ENCODE measurements at places on chromosomes 6 and 20.

DNA sequence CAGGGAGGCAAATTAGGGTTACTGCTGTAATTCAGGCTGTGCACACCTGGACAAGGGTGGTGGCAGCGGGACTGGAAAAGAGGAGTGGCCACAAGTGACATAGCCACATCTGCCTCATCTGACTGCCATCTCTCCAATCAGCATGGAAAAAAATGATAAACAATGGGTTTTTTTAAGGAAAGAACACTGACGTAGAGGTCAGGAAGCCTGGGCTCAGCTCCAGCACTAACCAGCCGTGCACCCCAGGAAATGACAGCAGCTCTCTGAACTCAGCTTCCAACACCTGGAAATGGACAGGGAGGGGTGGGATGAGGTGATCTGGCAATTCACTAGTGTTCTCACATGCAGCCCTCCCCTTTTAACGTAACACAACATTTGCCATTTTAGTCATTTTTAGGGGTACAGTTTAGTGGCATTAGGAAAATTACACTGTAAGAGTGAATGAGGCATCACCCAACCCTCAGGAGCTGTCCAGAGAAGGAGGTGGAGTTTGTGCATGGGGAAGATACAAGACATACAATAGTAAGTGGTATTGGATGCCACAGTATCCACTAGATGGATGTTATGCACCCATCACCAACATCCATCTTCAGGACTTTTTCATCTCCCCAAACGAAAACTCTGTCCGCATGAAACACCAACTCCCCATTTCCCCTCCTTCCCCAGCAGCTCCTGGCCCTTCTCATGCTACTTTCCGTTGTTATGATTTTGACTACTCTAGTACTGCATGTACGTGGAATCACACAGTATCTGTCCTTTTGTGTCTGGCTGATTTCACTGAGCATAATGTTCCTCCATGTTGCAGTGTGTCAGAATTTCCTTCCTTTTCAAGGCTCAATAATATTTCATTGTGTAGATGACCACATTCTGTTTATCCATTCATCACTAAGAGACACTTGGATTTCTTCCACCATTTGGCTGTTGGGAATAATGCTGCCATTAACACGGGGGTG lies 215.5 kb upstream of the ECI2 start:
- no peak for DNase-seq

GRCh38 chr6:41268478-41268877 lies 18.0 kb downstream of the TREM1 start:
- DNase-seq, result no peak

- DNase-seq, result no peak
These were observed 141.9 kb upstream of the EXOC2 start for GRCh38 chr6:834866-835265.

GRCh38 chr20:61604549-61604948 lies 352.5 kb downstream of the CDH4 start:
- DNase-seq, result no peak

- no peak for DNase-seq
These were observed 527.8 kb downstream of the RFPL4B start for GRCh38 chr6:112874881-112875280.

DNA sequence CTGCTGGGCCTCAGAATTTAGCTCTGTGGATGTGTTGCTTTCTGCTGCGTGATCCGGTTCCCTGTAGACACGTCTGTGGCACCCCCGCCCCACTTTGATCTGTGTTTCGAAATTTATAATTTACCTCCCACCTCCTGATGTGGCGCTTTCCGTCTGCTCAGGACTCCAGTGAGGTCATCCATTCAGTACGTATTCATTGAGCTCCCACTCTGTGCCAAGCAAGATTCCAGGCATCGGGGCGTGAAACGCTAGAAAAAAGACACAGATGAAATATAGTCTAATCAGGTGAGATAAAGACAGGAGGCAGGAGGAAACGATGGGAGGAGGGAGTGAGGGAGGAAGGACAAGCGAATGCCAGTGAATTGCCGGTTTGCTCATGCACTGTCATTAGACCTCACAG lies 431.9 kb upstream of the SULF2 start:
- DNase-seq, result no peak

- DNase-seq, result no peak
These were observed 8.6 kb upstream of the SERPINB6 start for GRCh38 chr6:2979819-2980464.

DNA sequence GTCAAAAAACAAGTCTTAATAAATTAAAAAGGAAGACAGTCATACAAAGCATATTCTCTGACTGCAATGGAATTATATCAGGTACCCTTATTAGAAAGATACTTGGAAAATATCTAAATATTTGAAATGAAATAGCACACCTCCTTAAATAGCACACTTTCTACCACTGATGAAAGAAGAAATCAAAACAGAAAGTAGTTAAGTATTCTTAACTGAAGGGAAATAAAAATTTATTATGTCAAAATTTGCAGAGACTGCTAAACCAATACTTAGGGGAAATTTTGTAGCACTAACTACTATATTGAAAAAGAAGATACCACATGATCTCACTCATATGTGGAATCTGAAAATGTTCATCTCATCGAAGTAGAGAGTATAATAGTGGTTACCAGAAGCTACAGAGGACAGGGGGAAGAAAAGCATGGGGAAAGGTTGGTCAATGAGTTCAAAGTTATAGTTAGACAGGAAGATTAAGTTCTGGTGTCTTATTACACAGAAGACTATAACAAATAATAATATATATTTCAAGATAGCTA lies 112.2 kb downstream of the ASCC3 start:
- DNase-seq, result no peak

GRCh38 chr6:109073344-109074132 lies 21.1 kb downstream of the SESN1 start:
- DNase-seq, result peak; percentile 28

- DNase-seq, result no peak
These were observed 142.7 kb upstream of the SULF2 start for GRCh38 chr20:47927944-47928343.

DNA sequence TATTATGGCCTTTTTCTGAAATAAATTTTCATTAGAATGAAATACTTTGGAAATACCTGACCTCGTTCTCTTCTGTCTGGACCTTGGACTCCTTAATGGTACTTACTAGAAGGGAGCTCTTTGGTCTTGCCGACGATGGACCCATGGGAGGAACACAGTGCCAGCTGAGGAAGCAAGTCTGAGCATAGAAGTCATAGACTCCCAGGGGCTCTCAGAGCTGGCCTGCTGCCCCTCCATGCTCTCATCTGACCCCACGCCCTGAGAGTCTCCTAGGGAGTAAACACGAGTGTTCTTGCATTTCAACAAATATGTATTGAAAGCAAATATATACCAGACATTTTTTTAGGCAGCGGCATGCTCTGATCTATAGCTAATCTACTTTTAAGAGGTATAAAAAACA lies 87.8 kb downstream of the PLEKHG1 start:
- DNase-seq, result no peak

GRCh38 chr20:5349448-5349847 lies 32.7 kb upstream of the PROKR2 start:
- no peak for DNase-seq

GRCh38 chr6:114827135-114827534 lies 484.3 kb upstream of the HS3ST5 start:
- no peak for DNase-seq
